Lower leg skin (tissue), 4 donors: ENCODE measurements at places on chromosomes 2 and 18.
A peak's percentile ranks its signal among the peaks of the same experiment; 100 is the strongest.

GRCh38 chr2:172551271-172551670 is 4.6 kb upstream of the PDK1 start:
- no peak for DNase-seq

DNA sequence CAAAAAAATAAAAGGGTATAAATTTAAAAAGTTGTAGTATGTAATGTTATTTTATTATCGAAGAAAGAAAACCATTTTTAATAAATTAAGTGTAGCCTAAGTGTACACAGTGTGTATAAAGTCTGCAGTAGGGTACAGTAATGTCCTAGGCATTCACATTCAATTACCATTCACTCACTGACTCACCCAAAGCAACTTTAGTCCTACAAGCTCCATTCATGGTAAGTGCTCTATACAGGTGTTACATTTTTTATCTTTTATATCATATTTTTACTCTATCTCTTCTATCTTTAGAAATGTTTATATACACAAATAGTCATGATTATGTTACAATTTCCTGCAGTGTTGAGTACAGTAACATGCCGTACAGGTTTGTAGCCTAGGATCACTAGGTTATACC is 59.5 kb downstream of the RABL2A start:
- no peak for DNase-seq

GRCh38 chr2:2836343-2837070 is 505.4 kb upstream of the MYT1L start:
- no peak for DNase-seq

DNA sequence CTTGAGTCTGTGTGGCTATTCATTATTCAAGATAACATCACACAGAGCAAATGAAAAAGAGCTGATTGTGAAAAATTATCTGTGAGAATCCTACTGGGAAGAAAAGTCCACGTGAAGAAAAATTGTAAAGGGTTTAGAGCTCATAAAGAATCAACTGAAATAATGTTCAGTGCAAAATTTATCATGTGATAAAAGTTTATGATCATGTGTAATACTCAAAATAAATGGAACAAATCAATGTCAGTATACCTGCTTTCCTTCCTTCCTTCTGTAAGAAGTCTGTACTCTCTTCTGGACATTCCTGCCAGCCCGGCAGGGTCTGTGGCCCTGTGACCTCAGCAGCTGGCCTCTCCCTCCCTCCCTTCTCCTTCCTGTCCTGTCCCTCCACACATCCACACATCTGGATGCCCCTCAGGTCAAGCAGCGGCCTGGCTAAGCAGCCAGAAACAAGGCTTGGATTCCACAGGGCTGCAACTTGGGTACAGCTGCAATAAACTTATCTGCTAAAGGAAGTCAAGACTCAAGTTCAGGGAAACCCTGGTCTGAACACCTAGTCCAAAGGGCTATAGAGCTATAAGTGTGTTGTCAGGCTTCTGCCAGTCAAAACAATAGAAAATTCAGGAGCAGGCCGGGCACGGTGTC is 172.1 kb downstream of the MREG start:
- no peak for DNase-seq

GRCh38 chr2:226327830-226328229 is 471.8 kb downstream of the IRS1 start:
- no peak for DNase-seq

DNA sequence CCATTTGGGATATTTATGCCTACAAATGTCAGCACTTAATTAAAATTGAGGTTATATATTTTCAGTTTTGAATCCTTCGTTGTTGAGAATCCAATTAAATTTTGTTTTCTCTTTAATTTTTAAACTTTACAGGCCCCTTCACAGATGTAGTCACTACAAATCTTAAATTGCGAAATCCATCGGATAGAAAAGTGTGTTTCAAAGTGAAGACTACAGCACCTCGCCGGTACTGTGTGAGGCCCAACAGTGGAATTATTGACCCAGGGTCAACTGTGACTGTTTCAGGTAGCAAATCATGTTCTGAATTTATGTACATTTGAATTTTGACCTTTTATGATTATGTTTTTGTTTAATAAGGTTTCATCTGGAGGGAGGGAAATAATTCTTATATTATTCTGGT is 17.9 kb downstream of the VAPA start:
- DNase-seq: no peak

DNA sequence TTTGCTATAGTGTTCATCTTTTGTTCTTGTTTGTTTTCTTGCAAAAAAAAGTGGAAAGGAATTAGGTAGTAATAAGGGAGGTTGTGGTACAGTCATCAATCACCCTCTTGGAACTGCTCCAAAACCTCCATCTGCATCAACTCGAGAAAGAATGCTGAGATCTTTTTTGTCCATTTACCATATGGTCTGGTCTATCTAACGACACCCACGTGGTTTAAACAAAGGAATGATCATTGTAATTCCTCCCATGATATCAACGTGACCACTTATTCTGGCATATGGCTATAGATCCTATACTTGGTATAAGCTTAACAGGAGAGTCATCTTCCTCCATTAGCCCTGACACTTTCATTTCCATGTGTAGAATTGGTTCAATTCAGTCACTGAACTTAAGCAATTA is 1025.3 kb upstream of the NXPH2 start:
- DNase-seq: no peak

DNA sequence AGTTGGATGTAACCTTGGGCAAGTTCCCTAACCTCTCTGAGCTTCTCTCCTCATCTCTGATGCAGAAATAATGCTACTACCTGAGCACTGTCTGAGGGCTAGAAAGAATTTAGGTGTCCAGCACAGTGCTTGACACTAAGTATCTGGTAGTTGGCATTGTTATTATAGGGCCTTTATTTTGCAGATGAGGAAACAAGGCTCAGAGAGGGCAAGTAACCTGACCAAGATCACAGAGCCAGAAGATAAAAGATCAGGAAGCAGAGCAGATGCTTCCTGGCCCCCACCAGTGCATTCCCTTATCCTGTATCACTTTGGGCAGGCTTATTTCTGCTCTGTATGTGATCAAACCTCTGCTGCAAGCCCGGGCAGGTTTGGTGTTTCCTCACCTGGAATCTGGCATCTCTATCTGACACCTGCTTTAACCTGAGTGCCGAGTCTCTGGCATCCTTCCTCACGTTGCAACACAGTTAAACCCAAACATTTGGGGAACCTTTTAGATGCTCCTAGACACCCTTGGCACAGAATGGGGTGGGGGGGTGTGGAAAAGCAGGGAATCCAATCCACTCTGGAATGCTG is 69.9 kb downstream of the PLB1 start:
- peak; percentile 81 for DNase-seq

DNA sequence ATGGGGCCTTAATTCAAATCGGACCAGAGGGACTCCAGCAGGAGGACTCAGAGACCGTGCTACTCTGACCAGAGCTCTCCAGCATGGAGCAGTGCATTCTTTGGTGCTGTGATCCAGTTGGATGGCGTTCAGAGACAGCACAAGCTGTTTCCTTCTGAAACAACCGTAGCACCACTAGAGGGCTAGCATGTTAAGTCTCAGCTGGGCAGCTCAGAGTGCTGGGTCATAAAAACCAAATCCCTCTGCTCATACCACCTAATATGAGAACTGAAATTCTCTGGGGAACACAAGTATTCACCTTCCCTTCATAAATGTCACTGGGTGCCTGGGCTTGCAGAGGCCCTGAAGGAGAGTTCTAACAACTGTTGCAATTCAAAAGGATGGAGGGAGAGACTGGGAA is 97.7 kb upstream of the TFCP2L1 start:
- DNase-seq: no peak
